ENCODE measurements at places on chromosomes 6 and 20.

DNA sequence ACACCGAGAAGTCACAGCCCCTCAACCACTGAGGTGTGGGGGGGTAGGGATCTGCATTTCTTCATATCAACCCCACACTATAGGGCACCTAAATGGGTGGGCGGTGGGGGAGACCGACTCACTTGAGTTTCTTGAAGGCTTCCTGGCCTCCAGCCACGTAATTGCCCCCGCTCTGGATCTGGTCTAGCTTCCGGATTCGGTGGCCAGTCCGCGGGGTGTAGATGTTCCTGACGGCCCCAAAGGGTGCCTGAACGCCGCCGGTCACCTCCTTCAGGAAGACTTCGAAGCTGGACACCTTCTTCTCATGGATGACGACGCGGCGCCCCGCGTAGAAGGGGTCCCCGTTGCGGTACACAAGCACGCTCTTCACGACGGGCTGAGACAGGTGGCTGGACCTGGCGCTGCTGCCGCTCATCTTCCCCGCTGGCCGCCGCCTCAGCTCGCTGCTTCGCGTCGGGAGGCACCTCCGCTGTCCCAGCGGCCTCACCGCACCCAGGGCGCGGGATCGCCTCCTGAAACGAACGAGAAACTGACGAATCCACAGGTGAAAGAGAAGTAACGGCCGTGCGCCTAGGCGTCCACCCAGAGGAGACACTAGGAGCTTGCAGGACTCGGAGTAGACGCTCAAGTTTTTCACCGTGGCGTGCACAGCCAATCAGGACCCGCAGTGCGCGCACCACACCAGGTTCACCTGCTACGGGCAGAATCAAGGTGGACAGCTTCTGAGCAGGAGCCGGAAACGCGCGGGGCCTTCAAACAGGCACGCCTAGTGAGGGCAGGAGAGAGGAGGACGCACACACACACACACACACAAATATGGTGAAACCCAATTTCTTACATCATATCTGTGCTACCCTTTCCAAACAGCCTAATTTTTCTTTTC is at the start of gene DCDC2:
Gene DCDC2 (minus strand): TSS at position 724 of the 883 bp plus-strand sequence. CDS start 309 bp downstream, at position 415.
- DNase-seq, result no peak

- DNase-seq, result no peak
Measured at GRCh38 chr20:251354-251753, 6.2 kb upstream of the DEFB132 start.

- DNase-seq, result no peak
Measured at GRCh38 chr6:72553531-72554511, 68.0 kb upstream of the KCNQ5 start.

- DNase-seq, result no peak
Measured at GRCh38 chr20:39161900-39162299, 199.8 kb downstream of the DHX35 start.

GRCh38 chr6:121531658-121532169 is 96.3 kb downstream of the GJA1 start:
- DNase-seq, result no peak

GRCh38 chr6:97626671-97627441 is 343.8 kb upstream of the MMS22L start:
- DNase-seq, result no peak

DNA sequence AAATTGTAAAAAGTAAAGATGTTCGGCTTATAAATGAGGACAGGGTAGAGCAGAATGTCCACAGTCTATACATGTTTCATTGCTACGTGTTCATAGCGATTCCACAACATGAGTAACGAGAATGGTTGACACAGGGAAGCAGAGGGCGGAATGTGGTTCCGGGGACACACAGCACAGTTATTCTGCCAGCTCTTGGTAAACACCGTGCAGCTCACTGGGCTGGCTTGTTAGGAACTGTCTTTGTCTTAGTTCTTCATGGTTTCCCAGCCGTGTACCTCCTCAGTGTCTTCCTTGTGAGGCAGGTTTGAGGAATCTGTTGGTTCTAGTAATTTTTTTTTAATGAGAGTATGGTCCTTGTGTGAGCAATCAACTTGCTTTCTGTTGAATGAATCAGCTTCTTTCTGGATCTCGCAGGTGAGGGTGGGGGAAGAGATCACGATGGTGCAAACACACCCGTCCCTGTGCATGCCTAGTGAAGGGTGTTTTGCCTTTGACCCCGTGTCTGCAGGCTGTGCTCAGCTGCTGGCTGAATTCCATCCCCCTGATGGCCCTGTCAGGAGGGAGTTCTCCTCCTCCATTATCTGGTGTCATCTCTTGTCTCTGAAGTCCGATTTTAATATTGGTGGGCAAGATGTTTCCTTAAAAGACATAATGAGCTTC is 168.2 kb downstream of the SMOC2 start:
- DNase-seq, result no peak
